Activated CD4-positive, alpha-beta T cell treated with anti-CD3 and anti-CD28 coated beads, Interleukin-2, Interleukin-4, amounts not matched to agents 100 ng/mL and 50 ng/mL, durations not matched to agents 16 hours and 8 hours (primary cell): ENCODE measurements at places on chromosomes 4 and X.

DNA sequence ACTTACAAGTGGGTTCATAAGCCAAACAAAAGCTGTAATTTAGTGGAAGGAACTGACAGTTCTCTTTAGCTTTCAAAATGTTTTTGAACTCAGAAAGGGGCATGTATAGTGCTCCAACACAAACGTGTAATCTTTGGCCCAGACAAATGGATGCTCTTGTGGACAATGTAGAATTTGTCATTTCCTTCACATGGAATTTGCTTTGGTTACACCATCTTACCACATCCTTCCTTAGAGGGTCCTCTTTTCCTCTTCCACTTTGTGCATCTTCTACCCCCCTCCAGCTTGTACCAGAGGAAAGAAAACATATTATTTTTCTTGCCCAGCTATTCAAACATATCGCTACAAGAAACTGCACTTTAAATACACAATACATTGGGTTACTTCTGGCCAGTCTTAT, 42.4 kb downstream of the MEPE start:
- no peak for DNase-seq

DNA sequence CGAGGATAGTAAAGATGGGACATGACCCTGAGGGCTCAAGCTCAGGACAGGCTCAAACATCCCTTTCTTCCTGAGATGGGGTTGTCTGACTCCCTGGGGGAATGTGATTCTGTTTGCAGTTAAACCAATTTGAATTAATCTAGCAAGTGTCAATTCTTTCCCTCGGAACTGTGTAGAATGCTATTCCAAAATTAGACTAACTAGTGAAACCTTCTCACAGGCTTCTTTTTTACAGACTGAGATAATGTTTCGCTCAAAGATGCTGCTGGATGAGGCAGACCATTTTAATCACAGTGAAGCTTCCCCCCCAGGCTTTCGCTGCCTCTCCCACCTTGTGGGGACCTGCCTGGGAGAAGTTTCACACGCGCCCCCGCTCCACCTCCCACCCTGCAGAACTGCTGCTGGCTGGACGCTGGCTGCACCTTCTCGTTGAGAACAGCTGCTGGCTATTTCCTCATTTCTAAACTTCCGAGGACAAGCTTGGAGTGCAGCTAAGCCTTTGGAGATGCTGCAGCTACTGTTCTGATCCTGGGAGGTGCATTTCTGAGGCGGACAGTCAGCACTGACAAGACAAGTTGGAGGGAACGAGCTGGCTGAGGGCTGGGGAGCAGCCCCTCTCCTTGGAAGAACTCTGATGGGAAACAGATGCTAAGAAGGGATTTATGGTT, 297.8 kb downstream of the RAPGEF2 start:
- no peak for DNase-seq

DNA sequence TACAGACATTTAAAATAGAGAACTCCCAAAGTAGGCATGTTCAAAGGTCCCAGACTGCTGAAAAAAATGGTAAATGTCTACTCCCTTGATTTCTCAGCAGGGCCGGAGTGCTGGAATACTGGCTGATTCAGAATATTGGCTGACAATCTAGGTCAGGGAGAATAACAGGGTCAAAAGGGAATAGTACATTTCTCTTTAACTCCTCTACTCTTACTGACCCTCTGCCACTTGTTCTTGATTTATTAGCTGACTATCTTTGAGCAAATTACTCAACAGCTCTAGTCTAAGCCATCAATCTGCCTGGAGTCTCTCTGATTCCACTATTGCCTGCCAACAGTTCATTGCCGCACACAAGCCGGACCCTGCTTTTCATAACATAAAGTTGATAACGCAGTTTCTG, 19.7 kb upstream of the NWD2 start:
- DNase-seq: no peak

- peak; percentile 28 for DNase-seq
These were observed 99.9 kb downstream of the DDX60 start for GRCh38 chr4:168218645-168219044.

- DNase-seq: no peak
These were observed 40.2 kb upstream of the TMEM154 start for GRCh38 chr4:152719801-152720556.

DNA sequence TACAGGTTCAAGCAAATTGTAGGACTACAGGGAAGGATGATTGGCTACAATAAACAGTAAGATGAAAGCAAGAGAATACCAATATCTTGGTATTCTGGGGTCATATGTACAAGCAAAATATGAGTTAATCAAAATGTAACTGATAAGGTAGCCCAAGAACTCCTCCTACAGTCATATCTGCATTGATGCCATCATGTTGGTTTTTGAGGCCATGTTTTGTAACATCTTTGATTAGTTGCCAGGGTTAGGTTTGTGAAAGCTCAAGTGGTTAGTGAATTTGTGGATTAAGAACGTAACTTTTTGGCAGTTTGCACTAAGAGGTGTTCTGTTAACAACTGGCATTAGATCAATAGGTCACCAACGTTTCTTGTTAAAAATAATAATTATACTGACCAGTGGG, 59.6 kb downstream of the USP9X start:
- DNase-seq: no peak
